ENCODE measurements at places on chromosomes 7 and 10.

DNA sequence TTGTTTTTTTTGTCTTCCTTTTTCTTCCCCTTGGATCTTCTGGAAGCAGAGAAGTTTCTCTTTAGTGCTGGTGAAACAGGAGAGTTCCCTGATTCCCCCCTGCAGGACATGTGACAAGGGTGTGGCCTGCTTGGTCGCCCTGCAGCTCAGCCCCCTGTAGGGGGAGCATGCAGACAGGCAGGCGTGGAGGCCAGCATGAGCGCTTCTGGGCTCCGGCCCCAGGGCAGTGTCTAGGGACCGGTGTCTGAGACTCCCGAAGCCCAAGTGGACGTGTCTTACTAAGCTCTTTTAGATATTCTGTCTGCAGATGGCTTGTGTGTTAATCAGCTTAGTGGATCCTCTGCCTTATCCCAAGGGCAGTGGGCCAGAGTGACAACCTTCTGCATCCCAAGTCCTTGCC is 26.1 kb downstream of the PRSS58 start:
- no peak for DNase-seq

- no peak for DNase-seq
Measured at GRCh38 chr7:135275971-135276580, 42.4 kb downstream of the STRA8 start.

DNA sequence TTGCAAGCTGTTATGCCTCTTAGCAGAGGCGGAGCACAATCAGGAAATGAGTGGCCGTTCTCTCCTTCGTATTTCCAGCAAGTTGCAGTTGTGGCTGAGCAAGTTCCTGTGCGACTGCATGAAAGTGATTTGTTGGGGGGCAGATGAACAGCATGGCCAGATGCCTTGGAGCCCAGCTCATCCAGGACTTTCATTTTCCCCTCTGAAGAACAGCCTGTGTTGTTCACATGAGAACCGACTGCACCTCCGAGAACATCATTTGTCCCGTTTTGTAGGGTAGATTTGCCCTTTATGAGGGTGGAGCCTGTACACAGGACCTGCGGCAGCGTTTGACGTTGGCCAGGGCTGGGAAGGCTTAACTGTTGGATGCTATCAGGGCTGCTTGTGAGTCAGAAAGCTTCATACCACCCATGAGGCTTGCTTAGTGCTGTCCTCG is 4.4 kb downstream of the BAG3 start:
- DNase-seq = peak; percentile 61

GRCh38 chr7:96825285-96825684 is 115.6 kb upstream of the SEM1 start:
- no peak for DNase-seq
